ENCODE measurements at places on chromosomes 6 and 20.

GRCh38 chr6:5379647-5380242, 118.4 kb downstream of the FARS2 start:
- no peak for DNase-seq

DNA sequence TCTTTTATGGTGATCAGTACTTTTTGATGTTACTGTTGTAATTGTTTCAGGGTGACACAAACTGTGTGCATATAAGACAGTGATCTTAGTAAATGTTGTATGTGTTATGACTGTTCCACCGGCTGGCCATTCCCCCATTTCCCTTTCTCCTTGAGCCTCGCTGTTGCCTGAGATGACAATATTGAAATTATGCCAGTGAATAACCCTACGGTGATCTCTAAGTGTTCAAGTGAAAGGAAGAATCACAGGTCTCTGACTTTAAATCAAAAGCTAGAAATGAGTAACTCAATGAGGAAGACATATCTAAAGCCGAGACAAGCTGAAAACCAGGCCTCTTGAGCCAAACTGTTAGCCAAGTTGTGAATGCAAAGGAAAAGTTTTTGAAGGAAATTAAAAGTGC, 32.3 kb downstream of the TULP4 start:
- no peak for DNase-seq

GRCh38 chr6:170080169-170080827, 210.6 kb downstream of the DLL1 start:
- DNase-seq: peak; percentile 49

DNA sequence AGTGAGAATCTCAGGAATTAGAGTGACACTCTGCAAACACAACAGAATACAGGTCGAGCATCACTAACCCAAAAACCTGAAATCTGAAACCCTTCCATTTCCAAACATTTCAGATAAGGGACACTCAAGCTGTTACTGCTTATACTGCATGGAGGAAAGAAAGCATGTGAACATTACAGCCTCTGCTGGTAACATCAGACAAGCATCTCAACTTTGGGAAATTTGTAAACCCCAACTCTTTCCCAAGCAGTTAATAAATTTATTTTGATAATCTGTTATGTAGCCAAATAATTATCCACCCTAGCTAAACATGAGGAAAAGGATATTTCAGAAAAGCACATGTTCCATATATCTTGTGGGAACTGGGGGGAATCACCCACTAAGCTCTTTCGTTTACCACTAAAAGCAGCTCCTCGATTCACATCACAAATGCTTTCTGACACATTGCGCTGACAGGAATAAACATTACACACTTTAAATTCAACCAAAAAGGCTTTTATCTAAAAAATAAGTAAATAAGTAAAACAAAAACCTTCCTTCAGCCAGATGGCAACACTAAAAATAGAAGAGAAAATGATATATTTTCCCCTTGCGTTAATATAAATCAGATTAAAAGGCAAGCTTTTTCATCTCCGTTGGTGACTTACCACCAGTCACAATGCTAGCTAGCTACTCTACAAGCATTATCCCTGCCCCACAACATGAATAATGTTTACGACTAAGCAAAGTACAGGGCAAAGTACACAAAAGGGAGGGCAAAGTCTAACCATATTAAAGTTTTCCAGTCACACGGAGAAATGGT, 120.8 kb downstream of the MAP7 start:
- no peak for DNase-seq

DNA sequence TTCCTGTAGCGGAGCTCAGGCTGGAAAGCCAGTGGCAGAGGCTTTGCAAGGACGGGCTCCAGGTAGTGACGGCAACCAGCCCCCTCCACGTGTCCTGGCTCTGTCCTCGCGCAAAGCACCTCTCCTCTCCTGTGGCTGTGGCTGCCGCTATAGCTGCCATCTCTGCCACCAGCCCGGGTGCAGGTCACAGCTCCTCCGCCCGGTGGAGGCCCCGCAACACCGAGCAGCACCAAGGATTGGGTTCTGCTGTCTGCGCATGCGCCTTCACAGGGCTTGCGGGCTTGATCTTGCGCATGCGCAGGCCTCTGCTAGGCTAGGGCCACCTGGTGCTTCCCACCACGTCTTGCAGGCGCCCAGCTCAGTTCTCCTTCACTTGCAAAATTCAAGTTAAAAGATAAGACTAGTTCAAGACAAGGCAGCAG, 625.4 kb downstream of the QKI start:
- DNase-seq: no peak

DNA sequence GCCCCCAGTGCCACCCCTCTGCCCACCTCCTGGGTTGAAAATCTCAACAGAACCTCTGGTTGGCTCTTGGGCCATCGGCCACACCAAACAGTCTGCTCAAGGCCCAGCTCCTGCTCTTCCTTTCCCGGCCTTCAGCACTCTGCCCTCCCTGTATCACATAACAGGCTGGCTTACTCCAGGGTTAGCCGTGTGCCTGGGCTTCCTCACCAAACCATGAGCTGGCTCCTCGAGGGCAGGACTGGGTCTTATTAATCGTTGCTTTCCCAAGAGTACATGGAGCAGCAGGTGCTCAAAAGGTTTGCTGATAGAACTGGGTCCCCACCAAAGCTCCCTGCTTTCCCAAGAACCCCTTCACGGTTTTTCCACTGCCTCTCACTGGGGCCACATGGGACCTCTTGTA, 12.7 kb upstream of the FAM83C start:
- DNase-seq: no peak

GRCh38 chr6:21633511-21634109, 40.1 kb downstream of the SOX4 start:
- no peak for DNase-seq

- no peak for DNase-seq
Measured at GRCh38 chr20:14507711-14508110, 170.3 kb upstream of the FLRT3 start.

DNA sequence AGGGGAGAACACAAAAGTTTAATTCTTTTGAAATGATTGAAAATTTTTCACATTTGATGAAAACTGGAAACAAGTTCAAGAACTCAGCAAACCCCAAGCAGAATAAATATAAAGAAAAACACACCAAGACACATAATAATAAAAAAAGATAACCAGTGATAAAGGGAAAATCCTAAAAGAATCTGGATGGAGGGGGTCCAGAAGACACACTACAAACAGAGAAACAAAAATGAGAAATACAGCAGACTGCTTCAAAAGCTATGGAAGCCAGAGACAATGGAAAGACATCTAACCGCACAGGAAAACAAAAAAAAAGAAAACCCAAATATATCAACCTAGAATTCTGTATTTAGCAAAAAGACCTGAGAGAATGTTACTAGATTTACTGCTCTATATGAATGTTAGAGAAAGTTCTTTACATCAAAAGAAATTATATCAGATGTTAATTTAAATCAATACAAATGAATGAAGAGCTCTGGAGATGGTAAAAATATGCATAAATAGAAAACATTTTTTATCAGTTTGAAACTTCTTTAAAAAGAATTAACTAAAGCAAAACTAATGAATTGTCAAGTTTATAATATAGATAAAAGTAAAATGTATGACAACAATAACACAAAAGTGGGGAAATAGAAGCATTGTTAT, 310.7 kb upstream of the PREP start:
- no peak for DNase-seq

DNA sequence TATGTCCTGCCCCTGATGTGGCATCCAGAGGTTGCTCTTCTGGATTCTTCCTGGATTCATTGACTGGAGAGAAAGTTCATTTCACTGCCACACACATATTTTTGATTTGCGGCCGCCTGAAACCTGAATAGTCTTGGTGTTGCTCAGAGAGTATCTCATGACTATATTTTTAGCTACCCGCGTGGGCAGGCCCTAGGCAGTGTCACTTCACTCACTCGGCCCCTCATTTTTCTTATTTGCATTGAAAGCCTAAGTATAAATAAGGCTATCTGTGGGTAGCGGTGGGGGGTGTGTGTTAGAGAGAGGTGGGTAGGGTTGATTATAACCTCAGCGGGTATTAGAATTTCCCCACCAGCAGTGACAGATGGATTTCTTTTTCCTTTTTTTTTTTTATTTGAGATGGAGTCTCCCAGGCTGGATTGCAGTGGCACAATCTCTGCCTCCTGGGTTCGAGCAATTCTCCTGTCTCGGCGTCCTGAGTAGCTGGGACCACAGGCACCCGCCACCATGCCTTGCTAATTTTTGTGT, 113.5 kb downstream of the JARID2 start:
- no peak for DNase-seq

DNA sequence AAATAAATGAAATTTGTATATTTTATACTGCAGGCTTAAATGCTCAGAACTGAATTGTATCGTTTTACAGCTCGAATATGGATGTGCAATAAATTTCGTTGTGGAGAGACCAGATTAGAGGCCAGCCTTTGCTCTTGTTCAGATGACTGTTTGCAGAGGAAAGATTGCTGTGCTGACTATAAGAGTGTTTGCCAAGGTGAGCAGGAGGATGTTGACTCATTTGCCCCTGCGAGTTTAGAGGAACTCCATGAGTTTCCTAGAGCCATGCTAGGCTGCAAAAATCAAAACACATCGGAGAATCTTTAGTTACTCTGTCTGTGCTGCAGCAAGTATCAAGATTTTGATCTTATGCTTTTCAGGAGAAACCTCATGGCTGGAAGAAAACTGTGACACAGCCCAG, 15.4 kb downstream of the ENPP3 start:
- no peak for DNase-seq

DNA sequence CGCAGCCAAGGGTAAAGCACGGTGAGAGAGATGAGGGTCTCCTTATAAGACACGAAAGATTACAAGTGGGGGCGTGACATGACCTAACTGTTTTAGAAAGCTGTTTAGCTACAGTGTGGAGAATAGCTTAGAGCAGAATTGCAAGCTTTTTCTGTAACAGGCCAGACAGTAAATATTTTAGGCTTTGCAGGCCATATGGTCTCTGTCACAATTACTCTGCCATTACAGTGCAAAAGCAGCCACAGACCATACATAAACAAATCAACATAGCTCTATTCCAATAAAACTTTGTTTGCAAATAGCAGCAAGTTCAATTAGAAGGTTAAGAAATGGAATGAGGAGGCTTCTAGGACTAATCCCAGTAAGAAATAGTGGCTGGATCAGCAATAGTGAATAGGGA, 16.8 kb downstream of the PGM3 start:
- DNase-seq: no peak

Measured in ecto neural progenitor cell (in vitro differentiated cells).